SHP77 (cell line): ENCODE measurements at places on chromosomes 6 and 20.

- no peak for DNase-seq
Measured at GRCh38 chr6:40743690-40744446, 156.7 kb upstream of the LRFN2 start.

DNA sequence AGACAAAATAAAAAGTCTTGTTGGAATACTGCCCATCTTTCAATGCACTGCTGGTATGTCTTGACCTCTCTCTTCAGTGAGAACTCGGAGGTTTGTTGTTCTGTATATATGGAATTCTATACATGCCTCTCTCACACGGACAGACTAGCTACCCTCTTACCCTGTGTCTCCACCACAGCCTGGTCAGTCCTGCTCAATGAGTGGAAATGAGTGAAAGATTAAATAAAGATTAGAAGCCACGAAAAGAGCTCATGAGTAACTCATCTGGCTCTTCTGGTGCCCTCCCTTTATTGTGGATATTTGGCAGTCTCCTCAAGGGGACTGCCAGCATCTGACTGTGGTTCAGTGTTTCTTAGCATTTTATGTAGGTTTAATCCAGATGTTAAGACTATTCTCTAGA, 262.8 kb upstream of the MAP3K7 start:
- no peak for DNase-seq

- DNase-seq: no peak
Measured at GRCh38 chr6:21947731-21948386, 349.0 kb downstream of the PRL start.

DNA sequence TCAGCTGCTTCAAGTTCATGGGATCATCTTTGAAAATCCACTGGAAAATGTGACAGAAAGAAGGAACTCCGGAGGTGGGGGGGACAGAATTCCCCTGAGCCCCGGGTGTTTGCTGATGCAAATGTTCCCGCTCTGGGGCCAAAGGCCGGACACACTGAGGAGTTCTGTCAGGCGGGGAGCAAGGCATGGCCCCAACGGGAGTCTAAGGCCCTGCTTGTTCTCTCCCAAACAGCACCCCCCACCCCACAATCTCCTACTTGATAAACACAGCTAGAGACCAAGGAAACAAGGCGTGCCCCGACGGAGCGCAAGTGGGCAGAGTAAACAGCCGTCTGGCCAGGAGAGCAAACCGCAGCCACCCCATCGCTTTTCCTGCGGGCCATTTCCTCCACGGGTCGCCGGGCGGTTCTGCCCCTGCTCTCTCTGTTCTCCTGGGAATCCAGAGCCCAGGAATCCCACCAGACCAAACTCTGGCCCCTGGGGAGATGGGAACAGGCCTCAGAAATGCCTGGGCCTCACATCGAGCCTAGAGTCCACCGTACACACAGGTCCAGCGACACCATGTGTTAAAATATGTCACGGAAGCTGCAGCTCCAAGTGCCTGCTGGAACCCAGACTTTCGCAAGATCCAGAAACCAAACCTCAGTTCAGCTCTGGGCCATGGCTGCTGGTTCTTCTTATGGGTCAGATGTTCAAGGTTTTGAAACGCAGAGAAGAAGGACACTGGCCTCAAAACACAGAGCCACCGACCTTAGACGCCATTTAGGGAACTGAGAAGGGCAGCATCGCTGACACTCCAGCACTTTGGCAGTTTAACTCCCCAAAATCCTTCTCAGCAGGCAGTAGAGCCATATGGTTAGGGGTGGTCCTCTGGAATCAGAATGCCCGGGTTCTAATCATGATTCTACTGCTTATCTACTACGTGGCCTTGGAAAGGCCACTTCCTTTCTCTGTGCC, 104.2 kb downstream of the PREX1 start:
- DNase-seq: no peak

GRCh38 chr6:7073082-7073820, 34.5 kb upstream of the RREB1 start:
- DNase-seq: no peak

DNA sequence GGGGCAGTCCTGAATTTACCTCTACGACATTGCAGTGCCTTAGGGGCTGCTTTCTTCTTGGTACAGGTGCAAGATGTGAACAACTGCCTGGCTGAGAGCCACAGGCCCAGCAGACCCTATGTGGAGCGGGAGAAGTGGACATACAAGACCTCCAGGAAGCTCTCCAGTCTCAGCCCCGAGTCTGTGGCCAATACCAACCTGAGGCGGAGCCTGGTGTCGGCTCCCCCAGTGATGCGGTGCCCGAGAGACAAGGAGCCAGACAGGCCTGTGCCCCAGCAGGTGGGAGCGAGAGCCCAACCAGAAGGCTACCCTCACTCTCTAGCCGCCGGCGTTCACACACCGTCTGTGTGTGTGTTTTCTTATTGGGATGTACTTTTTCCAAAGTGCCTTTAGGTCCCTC, 59.6 kb downstream of the EFCAB8 start:
- no peak for DNase-seq

DNA sequence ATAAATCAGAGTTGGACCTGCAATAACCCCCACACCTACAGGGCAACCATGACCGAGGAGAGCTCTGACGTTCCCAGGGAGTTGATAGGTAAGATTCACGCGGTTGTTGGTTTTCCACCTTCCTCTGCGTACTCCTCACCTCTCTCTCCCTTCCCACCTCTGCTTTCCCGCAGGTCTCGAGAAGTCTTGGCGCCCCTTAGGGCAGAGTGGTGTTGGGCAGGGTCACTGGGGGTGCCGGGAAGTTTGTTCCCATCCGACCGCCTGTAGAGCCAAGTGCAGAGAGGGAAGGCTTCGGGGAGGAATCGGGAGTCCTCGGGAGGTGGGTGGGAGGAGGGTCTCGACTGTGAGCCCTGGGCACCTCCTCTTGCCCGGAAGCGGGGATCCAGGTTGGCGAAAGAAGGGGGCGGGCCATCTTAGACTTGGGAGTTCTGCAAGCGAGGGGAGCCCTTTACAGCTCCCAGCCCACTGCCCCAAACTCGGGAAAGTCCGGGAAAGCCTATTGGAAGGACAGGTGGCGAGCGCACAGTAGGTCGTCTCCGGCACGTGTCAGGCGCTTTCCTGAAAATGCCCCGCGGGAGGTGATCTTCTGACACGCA, 672 bp downstream of the CARMIL1 start:
- no peak for DNase-seq

DNA sequence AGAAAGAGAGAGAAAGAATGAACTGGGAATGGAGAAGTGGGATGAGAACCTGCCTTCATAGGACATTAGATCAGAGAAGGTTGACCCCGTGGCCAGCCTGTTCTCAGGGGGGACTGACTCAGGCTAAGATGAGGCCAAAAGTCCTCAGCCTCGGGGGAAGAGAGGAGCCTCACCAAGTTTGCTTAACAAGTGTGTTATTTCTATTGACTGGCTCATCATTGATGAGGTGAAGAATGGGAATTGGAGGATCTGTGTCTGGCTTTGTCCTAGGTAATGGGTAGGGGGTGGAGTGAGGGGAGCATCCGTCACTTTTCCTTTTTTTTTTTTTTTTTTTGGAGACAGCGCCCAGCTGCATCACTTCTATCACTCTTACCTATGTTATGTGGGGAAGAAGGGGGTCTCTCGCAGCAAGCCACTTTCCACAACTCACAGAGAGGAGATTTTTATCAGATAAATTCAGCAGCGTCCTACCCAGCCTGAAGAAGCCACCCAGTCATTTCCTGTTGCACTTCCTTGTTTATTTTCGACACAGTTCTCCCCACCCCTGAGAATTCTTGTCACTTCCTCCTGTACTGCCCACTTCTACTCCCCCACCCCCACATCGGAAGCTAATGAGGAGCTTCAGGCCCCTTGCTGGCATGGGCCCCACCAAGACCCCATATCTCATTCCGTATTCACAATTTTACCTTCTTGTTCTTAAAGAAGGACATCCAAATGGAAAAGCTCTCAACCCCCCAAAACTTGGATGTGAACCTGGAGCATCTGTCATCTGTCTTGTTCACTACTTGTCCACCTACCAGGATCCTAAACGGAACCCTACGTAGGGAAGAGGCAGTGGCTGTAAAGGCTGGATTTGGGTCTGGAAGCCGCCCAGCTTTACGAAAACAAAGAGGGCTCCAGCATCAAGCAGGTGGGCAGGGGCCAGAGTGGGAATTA, 2.8 kb upstream of the RNASET2 start:
- DNase-seq: no peak

DNA sequence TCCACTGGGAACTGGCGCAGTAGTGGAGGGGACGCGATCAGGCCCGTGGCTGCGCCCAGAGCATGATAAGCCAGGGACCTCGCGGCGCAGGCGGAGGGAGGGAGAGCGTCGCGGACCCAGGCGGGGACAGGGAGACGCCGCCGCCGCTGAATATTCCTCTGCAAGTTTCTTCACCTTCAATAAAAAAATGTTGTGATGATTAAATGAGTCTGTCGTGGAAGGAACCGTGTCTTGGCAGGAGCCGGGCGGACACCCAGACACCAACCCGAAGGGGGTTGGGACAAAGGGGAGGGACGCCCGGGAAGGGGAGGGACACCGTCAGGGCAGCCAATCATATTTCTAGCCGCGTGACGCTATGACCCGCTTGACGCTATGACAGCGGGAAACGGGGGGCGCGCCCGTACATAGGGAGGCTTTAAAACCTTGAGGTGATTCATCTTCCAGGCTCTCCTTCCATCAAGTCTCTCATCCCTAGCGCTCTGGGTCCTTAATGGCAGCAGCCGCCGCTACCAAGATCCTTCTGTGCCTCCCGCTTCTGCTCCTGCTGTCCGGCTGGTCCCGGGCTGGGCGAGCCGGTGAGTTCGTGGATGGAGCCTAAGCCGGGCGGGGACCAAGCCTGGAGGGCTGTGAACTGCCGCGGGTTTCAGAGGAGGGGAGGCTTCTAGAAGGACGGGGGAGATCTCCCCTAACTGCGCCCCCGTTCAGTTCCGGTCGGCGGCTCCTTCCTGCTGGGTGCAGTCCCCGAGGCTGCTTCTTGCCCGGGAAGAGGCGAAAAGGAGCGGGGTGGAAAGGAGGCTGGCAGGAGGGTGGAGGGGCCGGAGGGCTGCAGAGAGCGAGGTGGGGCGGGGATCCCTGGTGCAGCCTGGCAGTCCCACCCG, at the start of gene ULBP2:
Gene ULBP2 (plus strand): TSS at position 432 of the 878 bp plus-strand sequence. CDS start 59 bp downstream, at position 491.
- peak; percentile 72 for DNase-seq

DNA sequence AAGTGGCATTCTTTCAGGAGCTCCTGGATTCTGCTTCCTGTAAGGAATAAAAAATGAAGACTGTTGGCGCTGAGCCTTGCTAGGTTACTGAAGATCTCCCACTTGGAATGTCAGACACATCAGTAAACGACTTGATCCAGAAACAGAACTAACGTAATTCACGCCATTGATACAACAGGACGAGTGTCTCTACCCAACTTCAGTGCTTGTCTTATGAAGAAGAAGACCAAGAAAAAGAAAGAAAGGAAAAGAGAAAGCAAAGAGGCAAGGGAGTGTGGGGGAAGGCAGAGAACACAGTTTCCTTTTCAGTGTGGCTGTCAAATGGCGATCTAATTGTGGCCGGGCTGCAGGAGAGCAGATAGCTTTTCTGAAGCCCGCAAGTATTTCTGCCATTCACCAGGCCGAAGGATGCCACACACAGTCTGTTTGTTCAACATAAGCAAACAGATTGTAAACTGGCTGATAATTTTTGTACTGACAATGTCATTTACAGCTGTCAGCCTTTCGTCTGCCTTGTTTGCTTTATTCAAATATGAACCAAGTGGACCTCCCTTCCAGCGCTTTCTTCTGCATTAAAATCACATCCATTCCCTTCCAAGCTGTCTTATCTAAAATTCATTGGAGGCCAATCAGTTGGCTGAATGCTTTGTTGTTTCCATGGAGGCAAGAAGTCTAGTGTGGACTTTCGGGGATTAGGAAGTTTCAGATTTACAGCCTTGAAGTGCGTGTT, 180.6 kb downstream of the FOXA2 start:
- DNase-seq: peak; percentile 75

DNA sequence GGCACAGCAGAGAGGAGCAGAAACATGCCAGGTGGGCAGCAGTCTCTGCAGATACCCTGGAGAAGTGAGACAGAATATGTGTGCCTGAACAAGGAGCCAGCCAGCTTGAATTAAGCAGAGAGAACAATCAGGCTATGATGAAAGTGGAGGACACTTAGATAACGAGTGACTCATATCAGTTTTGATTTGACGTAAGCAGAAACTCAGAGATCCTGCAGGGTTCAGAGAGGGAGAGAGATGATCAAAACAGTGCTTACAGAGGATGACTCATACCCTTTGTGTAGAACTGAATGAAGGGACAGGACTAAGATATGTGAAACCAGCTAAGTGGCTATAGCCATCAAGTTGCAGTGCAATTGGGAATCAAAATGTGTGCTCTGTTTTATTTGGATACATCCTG, 300.7 kb downstream of the TENT5A start:
- peak; percentile 91 for DNase-seq
